ENCODE measurements at places on chromosomes 7 and 10. TPM values are rescaled to one million over a fixed set of nuclear protein-coding genes. Genes with fewer than 3 reads are reported as not detected.

GRCh38 chr10:101118031-101118430 is 13.1 kb upstream of the TLX1 start:
- ATAC-seq = no peak

CNTNAP2 gene
- total RNA-seq = 8.9 TPM

DNA sequence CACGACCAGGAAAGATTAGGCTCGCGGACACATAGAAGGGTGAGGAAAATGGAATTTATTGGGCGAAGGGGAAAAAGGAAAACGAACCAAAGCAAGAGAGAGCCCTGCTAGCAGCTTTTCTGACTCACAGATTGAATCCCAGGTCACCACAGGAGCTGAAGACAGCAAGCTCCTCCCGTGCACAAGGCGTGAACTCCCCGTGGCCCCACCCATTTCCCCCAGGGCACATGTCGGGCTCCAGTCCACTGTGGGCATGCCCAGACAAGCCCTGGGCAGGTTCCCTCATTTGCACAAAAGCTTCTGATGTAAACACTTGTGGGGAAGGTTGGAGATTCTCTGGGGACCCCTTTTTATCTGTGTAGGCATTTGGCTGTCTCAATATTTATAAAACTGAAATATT is 582.4 kb downstream of the SUGCT start:
- ATAC-seq = peak; percentile 46

INA gene
- 0.31 TPM for total RNA-seq

GRCh38 chr10:131635564-131636015 is 265.2 kb upstream of the PPP2R2D start:
- ATAC-seq = no peak

CYP3A5 gene
- total RNA-seq = 0.47 TPM

DNA sequence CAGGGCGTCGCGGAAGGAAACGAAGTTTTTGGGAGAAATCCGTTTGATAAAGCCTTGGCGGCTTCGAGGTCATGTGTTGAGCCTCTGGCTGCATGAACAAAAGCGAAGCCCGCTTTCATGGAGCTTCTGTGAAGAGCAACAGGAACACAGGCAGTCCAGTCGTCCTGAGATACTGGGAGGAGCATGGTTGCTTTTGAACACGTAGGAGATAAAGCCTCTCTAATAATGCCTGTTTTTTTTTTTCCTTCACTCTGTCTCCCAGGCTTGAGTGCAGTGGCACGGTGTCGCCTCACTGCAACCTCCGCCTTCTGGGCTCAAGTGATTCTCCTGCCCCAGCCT is 473 bp upstream of the ZNF32 start:
- no peak for ATAC-seq

GPRIN2 gene
- 1.6 TPM for total RNA-seq

TAS2R3 gene
- 4.2 TPM for total RNA-seq

GRCh38 chr10:12333380-12334185 is 15.8 kb upstream of the CAMK1D start:
- peak; percentile 95 for ATAC-seq

- no peak for ATAC-seq
Measured at GRCh38 chr7:127959770-127960169, 71.5 kb downstream of the LRRC4 start.

DNA sequence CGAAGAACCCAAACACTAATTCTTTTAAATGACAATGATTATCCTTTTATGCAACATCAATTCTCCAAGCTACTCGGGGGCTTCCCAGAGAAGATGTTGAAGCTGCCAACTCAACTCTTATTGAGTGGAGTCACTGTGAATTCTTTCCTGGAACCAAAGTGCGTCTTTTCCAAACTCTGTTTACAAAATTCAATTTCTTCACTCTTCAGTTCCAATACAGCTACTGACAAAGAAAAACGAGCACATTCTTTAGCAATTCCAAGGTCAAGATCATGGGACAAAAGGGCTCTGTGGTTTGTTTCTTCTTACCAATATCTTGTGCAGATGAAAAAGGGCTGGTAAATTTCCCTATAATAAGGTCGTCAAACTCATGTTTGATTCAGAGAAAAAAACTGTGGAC is 74.2 kb downstream of the FAS start:
- ATAC-seq = peak; percentile 84

TRIP6 gene
- 92.1 TPM for total RNA-seq

KCNIP2 gene
- total RNA-seq = 0.89 TPM

- ATAC-seq = no peak
Measured at GRCh38 chr10:106076496-106076895, 1088.0 kb downstream of the SORCS1 start.

DNA sequence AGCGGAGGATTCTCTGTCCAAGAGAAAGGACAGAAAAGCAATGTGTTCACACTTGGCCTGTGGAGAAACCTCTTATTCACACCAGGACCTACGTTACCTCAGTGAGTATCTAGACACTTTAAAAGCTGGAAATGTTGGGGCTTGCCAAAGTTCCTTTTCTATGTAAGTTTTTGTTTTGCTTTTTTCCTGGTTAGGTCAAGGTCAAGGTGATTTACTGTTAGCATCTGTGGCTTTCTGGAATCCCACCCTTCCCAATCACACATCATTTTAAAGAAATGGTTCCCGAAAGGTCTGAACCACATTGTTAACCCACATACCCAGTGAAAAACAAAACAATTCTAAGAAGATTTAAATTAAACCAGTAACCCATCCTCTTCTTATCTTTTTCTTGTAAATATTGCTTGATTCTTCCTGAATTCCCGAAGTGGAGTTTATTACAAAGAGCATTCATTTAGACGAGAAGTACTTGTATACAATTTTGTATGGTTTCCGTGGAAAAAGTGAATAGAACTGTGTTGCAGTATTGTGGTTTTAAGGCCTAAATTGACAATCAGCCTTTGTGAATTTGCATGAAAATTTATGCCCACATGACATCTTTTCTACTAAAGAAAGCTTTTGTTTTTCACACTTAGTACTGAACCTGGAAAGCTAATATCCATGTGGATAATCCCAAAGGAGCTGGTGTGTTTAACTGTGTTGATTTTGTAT is 827.0 kb upstream of the IGFBP3 start:
- no peak for ATAC-seq

GRCh38 chr7:139811066-139811465 is 18.0 kb upstream of the TBXAS1 start:
- no peak for ATAC-seq

DNA sequence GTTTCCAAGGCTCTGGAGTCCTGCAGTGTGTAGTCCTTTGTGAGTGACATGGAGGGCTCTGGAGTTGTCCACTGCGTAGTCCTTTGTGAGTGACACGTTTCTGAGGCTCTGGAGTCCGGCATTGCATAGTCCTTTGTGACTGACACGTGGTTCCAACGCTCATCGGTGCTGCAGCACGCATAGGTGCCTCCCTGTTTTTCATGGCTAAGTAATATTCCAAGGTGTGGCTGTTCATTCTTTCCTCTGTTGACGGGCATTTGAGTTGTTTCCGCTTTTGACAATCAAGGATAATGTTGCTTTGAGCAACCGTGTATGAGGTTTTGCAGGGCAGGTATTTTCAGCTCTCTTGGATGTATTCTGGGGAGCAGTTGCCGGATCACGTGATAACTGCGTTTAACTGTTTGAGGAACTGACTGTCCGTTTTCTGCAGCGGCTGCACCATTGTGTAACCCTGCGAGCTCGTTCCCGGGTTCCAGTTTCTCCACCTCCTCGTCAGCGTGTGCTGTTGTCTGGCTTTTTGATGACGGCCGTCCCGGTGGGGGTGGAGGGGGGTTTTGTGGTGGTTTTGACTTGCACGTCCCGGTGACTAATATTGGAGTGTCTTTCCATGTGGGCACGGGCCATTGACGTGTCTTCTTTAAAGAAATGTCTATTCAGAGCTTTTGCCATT is 21.1 kb downstream of the FAM20C start:
- no peak for ATAC-seq

NUPR2 gene
- total RNA-seq = 0.77 TPM

- no peak for ATAC-seq
Measured at GRCh38 chr7:103120362-103120761, 28.5 kb downstream of the NAPEPLD start.

GRCh38 chr7:134890246-134891240 is 95.8 kb upstream of the AGBL3 start:
- ATAC-seq = no peak

DNA sequence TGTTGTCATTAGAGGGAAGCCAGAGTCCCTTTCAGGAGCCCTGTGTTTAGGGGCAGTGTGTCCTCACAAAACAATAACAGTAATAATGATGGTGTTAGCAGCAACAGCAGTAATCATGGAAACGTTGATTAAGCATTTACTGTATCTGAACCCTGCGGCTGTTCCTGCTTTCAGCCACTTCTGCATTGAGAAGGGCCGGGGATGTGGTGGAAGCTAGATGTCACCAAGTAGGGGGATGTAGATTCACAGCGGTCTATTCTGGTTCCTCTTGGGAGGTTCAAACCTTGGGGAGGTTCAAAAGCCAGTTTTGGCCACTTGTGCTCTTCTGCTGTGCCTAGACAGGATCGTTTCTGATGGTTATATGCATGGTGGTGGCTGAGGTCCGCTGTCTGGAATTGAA is 44.8 kb downstream of the PRPF18 start:
- ATAC-seq = no peak

GRCh38 chr10:31778627-31779026 is 150.0 kb downstream of the ARHGAP12 start:
- no peak for ATAC-seq

DNA sequence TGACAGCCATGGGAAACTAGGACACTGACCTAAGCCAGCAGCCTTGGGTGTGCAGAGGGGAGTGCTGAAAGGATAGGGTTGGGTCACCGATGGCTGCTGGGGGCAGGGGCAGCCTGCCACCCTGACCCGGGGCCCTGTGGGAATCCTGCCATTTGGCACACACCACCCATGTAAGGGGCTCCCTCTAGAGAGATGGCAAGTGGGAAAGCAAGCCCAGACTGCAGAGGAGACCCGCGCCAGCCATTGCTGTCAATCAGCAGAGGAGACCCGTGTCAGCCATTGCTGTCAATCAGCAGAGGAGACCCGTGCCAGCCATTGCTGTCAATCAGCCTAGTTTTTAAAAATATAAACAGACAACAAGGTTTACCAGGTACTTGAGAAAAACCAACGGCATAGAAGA is 27.4 kb upstream of the PRKAG2 start:
- no peak for ATAC-seq

- ATAC-seq = no peak
Measured at GRCh38 chr7:30175180-30175579, 40.4 kb downstream of the MTURN start.

IQCE gene
- 18.8 TPM for total RNA-seq

DNA sequence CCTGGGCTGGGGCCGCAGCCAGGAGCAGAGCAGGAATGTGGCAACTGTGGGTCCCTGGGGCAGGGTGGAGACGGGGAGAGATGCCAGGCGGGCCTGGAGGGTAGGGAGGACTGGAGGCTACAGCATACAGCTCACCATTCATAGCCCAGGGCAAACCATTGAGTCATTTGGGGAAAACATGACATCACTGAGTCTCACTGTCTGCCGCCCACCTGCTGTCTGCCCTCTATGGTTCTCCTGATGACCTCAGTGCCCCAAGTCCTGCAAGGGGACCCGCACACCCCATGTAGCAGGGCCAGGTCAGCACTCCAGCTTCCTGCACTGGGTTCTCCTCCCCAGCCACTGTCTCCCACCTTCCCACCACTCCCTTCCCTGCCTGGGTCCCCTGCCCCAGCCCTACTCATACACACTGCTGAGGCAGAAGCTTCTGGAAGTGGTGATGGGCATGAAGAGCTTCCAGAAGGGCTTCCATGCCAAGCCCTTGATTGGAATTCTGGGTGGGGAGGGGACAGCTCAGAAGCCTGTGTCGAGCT is 10.4 kb downstream of the CHST3 start:
- peak; percentile 32 for ATAC-seq

MUC12 gene
- total RNA-seq = 15.1 TPM

CLRN3 gene
- not detected for total RNA-seq

SSBP1 gene
- 138 TPM for total RNA-seq

ANKRD1 gene
- not detected for total RNA-seq

DNA sequence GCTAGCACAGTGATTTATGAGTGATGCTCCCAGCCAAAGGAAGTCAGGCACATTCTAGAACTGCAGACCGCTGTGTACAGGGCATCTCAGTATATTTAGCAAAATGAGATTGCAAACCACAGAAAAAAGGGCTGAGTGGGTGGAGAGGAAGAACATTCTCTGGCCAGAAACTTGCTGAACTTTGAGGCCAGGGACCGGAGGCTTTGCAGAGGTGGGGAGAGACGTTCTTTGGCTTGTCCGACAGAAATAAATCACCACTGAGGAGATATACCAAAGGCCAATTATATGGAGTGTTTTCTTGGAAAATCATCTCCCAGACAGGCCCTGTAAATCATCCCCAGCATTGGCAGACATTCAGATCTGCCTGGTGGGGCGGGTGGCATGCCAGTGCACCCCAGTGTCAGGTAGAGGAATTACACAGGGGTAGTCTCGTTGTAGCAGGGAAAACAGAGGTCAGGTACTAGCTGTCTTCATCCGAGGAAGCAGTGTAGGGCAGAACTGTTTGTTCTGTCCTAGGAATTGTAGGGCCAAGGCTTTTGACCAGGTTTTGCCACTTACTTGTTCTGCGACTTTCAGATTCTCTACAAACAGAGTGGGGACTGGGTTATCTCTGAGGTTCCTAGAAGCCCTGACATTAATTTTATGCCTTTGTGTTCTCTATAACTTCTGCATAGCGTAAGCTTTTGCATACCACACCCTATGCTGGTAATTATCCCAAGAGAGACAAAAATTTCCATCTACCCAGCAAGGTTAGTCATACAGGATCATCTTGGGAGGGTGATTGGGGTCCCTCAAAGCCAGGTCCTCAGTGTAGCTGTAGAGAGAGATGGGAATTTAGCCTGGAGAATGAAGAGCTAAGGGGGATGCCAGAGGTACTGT is 655.6 kb downstream of the LRMDA start:
- ATAC-seq = peak; percentile 88

GRCh38 chr7:106314875-106315274 is 30.1 kb upstream of the NAMPT start:
- ATAC-seq = no peak

- ATAC-seq = no peak
Measured at GRCh38 chr7:44162785-44163395, 21.8 kb upstream of the MYL7 start.

GRCh38 chr7:94348142-94348541 is 46.6 kb upstream of the COL1A2 start:
- ATAC-seq = peak; percentile 91

GRCh38 chr7:30703756-30704155 is 21.5 kb upstream of the CRHR2 start:
- ATAC-seq = no peak

DNA sequence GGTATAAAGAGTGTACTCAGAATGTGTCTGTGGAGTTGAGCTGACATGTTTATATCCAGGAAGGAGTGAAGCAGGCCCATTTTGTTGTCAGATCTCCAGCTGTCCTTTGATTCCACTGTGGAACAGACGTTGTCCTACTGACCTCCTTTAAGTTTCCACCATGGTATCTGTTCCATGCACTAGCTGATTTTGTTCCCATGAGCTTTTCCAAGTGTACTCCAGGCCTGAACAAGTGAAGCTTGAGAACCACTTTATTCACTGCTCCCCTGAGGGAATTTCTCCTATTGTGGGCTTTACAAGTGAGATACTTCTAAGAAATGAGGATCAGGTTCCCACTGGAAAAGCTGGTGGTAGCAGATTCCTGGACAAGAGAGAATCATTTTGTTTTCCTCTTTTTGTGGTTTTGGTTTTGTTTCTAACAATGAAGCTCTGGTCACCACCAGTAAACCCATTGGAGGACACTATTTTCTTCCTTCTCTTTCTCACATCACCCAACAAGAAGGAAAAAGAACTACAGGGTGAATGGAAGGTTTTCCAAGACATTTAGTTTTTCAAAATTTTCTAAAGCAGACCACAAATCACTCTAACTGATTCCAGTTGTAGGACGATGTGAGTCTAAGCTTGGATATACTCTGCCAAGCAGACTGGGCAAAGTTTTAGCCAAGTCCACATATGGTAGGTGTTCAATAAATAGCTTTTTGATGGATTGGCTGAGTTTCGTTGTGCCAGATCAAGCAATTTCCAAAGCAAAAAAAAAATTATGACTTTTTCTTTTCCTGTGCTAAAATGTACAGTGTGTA is 144.2 kb downstream of the JCAD start:
- no peak for ATAC-seq

All from gastroesophageal sphincter (tissue), 4 donors.